Bladder microvascular endothelial cell (primary cell): ENCODE measurements at places on chromosomes 4 and X. TPM values are rescaled to one million over a fixed set of nuclear protein-coding genes. Genes with fewer than 3 reads are reported as not detected.

TCEAL2 gene
- not detected in 2 replicates for total RNA-seq

LNX1 gene
- 1.6 and 8.6 TPM in 2 replicates for total RNA-seq

SLC25A31 gene
- total RNA-seq = not detected in 2 replicates

ITGB1BP2 gene
- total RNA-seq = 1.1 and 5.2 TPM in 2 replicates

KCNE5 gene
- total RNA-seq = under 0.01 and 0.06 TPM in 2 replicates

TRIM60 gene
- not detected in 2 replicates for total RNA-seq

ATP6AP1 gene
- total RNA-seq = 54.4 and 128 TPM in 2 replicates

PDLIM3 gene
- 13.0 and 47.0 TPM in 2 replicates for total RNA-seq

TRIM61 gene
- total RNA-seq = not detected in 2 replicates

IL13RA2 gene
- 0.97 and 2.7 TPM in 2 replicates for total RNA-seq

MUC7 gene
- total RNA-seq = not detected in 2 replicates

GAGE13 gene
- not detected in 2 replicates for total RNA-seq

SFRP2 gene
- under 0.01 TPM in 1 of 2 replicates, not detected in the other for total RNA-seq

GPRIN3 gene
- 1.1 and 2.3 TPM in 2 replicates for total RNA-seq

ALAS2 gene
- total RNA-seq = not detected in 2 replicates

HS6ST2 gene
- total RNA-seq = under 0.01 and 0.13 TPM in 2 replicates

RRH gene
- 0.06 TPM in 1 of 2 replicates, not detected in the other for total RNA-seq

CENPI gene
- 15.7 and 17.3 TPM in 2 replicates for total RNA-seq

FAM9C gene
- not detected in 2 replicates for total RNA-seq

CFAP299 gene
- total RNA-seq = not detected in 2 replicates

KIT gene
- total RNA-seq = 7.4 and 35.4 TPM in 2 replicates

GPR143 gene
- total RNA-seq = 1.5 and 2.0 TPM in 2 replicates

SYN1 gene
- total RNA-seq = under 0.01 TPM in 1 of 2 replicates, not detected in the other

NUDT6 gene
- 4.7 and 7.6 TPM in 2 replicates for total RNA-seq

WDR13 gene
- total RNA-seq = 129 and 172 TPM in 2 replicates

TGIF2LX gene
- not detected in 2 replicates for total RNA-seq

FGF13 gene
- 10.5 and 80.9 TPM in 2 replicates for total RNA-seq

TKTL2 gene
- total RNA-seq = 0.06 TPM in 1 of 2 replicates, not detected in the other
